ENCODE measurements at places on chromosomes 1 and 21. TPM values are rescaled to one million over a fixed set of nuclear protein-coding genes. Genes with fewer than 3 reads are reported as not detected.

DNA sequence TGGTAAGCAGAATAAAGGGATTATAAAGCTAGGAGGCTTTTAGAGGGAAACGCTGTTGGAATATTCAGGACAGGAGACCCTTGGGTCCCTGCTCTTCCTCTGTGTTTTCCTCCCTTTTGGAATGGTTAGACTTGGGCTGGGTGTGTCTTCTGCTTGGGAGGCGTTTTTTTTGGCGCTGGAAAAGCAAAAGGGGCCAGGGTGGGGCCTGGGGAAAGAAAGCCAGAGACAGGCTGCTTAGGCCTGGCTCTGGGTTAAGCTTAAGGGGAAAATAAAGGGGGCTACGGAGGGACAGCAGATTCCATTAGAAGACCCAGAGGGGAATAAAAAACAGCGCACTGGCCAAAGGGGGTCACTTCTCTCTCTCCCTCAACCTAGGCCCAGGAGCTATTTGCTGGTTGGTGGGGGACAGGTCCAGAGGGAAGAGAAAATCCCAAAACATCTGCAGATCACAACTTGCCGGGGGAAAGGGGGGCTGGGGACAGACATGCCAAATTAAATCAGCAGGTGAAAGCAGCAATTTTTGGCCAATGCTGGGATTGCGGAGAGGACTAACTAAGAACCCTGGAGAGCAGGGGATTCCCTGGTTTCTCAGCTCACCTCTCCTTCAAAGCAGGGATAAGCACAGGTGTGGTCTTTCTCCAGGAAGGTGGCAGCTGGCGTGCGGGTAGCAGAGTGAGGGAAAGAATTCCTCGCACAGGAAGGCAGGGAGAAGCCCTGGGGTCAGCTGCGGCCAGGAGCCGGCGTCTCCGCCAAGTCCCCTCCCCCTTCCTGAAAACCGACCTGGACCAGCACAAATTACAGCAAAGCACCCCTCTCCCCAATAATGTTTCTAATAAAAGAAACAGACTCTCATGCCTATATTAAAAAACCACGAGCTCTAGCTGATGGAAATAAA is 82.2 kb upstream of the AK4 start:
- DNase-seq, result peak; percentile 66

- no peak for DNase-seq
Observed at GRCh38 chr1:110112143-110112542, at the start of gene UBL4B. Gene UBL4B (plus strand): TSS chr1:110112443. CDS start chr1:110112535, 92 bp downstream.

- DNase-seq, result no peak
Observed at GRCh38 chr1:20143318-20143717, 4.2 kb downstream of the PLA2G2F start.

- DNase-seq, result peak; percentile 77
Observed at GRCh38 chr1:84298328-84298683, 3.2 kb upstream of the SAMD13 start.

Gene NENF
- total RNA-seq, result 78.7 TPM

Gene ASPM
- total RNA-seq, result 23.7 TPM

DNA sequence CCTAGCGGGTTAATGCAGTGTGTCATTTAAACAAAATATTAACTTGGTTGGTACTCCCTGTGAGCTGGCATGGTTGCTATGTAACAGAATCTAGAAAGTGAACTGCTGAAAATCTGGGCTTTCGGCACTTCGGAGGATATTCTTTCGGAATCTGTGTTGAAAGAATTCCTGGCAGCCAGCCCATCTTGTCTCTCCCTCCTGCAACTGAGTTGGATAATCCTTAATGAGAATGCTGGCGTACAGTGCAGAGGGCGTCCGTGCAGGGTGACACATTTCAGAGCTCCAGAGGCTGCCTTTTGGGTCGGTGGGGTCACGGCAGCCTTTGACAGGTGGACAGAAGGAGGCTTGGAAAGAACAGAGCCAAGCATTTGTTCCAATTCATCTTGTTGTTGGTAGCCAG is 3.7 kb downstream of the KAZN start:
- DNase-seq, result peak; percentile 88

Gene GNG4
- 0.51 TPM for total RNA-seq

- no peak for DNase-seq
Observed at GRCh38 chr1:202014915-202015661, 4.7 kb downstream of the ELF3 start.

DNA sequence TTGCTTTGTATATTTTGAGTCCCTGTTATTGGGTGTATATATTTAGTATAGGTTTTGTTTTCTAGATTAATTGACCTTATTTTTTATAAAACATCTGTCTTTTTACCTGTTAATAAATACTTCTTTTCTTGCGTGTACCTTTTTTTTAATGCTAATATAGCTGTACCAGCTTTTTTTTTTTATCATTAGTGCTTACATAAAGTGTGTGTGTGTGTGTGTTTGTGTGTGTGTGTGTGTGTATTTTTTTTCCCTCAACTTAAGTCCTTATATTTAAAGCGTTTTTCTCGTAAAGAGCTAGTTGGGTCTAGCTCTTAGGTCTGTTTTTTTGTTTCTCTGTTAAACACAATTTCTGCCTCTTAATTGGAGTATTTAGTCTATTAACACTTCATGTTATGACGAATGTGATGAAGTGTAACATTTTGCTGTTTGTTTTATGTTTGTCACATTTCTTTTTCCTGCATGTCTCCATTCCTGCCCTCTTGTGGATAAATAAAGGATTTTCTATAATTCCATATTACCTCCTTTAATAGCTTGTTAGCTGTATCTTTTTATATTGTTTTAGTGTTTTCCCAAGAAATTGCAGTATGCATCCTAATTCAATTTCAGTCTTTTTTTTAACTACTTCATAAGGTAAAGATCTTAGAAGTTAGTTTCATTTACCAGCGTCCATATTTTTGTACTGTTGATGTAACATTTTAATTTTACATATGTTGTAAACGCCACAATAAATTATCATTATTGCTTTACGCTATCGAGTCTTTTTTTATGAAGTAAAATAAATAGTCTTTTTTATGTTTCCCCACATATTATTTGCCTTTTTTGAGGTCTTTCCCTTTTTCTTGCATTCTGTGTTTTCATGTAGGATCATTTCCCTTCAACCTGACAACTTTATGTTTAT is 4.3 kb downstream of the PRMT2 start:
- peak; percentile 38 for DNase-seq
